ENCODE measurements at places on chromosomes 5 and 9.

DNA sequence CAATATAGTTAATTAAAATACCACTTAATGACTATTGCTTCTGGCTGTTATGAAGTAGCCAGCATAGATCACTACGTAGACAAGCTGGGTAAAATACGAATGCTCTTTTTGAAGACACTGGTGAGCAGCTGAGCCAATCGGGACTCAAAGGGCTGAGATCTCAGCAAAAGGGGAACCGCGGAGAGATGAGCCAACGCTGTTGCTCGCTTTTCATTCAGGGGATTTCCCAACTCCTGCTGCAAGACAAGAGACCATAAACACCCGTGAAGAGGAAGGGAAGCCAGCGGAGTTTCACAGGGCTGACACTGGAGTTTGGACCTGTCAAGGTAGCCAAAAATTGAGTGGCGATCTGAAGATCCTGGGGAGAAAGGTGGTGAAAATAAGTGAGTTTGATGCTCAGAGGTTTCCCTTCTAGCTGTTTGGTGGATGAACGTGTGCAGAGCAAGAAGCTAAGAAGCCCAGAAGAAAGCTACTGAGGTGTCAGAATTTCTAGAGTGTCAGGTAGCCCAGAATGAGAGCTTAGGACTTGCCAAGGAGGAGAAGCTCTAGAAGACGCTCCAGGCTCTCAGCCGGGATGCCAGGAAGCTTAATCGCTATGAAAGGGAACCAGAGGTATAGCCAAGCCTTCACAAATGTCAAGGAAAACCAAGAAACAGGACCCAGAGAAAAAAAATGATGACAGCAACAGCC, 79.6 kb upstream of the RNU6ATAC start:
- DNase-seq: peak; percentile 97

DNA sequence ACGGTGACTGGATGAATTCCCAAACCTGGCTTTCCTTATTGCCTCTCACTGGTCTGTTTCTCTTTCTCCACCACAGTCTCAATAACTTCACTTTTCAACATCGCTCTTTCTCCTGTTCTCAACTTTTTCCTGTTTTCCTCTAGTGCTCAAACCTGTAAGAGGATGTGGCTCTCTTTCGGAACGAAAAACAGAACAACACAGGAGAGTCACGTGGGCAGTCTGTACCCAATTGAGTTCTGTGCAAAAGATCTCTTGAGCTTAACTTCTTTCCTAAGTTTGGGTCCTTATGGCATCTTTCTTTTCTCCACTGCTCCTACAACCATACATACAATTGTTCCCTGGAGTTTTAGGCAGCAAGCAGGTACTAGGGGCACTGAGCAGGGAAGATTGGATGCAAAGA, 8.9 kb downstream of the HAVCR1 start:
- no peak for DNase-seq

- peak; percentile 83 for DNase-seq
Observed at GRCh38 chr5:15008476-15008875, 136.9 kb upstream of the ANKH start.

GRCh38 chr5:133827830-133828229, 140.6 kb downstream of the C5orf15 start:
- DNase-seq: no peak

- DNase-seq: no peak
Observed at GRCh38 chr5:161507591-161507990, 38.9 kb downstream of the GABRB2 start.

DNA sequence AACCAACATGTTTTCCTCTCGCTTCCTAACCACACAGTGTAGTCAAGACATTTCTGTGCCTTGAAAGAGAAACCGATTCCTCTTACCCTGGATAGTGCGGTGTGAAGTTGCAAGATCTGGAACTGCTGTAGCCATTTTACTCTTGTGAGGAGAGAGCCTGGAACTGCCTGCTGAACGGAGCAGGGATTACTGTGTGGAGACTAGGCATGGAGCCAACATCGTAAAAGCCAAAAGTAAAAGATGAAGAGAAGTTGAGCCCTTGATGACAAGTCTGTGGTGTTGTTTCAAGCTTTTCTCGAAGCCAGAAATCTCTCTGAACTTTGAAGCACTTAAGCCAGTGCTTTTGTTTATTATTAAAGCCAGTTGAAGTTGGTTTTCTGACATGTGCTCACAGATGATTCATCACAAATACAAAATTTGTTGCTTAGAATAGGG, 110.1 kb upstream of the GRIN3A start:
- no peak for DNase-seq

GRCh38 chr9:133374612-133375115, 1.2 kb downstream of the SURF4 start:
- peak; percentile 41 for DNase-seq

DNA sequence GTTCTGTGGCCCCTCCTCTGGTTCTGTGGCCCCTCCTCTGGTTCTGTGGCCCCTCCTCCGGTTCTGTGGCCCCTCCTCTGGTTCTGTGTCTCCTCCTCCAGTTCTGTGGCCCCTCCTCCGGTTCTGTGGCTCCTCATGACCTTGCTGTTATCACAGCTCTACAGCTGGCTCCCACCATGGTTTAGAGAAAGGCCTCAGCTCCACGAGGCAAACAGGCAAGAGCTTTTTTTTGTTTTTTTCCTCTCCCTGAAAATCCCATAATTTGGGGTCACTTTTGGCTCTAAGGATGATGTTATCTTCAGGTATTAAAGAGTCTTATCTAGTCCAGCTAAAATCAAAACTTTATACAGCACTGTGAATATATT, 31.8 kb downstream of the C5orf15 start:
- no peak for DNase-seq

DNA sequence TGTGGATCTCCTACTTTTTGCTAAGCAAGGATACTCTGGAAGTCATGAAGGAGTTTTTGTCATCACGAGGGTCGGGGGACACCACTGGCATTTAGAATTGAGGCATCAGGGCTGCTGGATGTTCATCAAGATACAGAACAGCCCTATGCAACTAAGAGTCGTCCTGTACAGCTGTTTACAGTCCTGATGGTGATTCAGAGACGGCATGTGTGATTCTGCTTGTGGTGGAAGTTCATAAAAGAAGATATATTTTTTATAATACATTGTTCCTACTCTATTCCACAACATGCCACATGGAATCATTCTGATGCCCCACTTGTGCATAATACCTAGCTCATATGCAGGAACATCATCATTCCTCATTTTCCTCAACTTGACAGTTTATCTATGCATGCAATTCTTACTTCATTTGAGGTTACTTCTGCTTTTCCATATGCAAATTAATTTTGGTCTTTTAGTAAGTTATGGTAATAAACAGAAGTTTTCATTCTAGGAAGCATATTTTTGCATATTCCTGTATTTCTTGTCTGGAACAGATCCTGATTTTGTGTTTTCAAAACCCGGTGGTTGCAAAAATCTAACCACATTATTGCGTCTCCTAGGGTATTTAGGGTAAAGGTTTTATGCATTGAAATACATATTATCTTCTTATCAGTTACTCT, 155.2 kb downstream of the ARHGEF28 start:
- peak; percentile 63 for DNase-seq

DNA sequence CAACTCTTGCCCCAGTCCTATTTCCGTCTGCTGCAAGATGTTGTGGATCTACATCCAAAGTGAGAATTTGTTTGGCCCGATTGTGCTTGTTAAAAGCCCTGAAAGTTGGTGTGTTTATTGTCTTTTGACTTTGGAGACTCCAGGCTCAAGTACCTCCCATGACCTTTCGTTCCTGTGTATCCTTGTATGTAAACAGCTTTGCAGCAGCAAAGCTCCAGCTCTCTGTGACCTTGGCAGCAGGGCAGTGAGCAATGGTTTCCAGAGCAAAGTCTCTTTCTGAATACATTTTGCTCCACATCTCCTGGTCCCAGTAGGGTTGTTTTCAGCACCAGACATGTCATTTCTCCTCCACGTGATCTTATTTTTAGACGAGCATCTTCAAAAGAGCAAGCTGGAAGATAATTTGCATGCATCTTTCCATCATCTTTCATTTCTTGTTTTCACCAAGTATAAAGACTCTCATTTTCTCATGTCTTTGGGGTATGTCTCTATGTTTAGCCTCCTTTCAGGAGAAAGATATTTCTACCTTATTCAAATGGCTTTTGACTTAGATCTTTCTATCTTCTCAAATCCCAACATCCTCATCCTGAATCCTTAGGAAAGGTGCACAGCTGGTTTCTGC, 68.1 kb upstream of the ERCC6L2 start:
- no peak for DNase-seq

DNA sequence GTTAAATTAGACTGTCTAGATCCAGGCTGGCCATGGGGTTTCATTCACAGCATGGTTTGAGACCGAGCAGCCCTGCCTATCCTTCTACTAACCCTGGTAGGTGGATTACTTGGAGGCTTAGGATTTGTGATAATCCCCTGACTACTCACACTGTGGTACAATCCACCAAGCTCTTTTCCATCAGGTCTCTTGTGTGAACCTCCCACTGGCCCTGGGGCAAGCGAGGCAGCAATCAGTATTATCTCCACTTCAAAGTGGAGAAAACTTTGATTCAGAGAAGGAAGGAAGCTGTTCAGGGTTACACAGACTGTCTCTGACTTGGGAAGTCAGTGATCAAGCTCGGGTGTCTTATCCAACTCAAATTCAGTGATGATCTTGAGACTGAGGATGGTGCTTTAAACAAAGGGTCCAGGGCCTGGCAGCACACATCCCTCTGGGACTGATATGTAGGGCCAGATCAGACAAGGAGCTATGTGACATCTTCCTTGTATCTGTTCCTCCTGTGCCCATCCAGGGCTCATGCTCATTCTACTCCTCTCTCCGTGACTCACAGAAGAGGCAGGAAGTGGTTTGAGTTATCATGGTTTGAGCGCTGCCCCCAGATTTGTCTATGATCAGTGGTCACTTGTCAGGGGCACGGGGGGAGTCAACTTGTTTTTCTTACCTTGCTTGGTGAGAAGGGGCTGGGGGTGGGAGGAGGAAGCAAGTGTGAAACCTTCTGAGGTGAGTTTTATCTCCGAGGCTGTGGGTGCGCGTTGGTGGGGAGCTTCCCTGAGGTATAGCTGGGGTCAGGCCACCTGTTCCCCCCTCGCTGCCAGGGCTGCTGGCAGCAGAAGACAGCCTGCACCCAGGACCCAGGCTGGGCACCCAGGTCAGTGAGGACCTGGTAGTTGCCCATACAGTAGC, 48.6 kb downstream of the RGS3 start:
- peak; percentile 75 for DNase-seq

- peak; percentile 92 for DNase-seq
Observed at GRCh38 chr9:129584136-129584535, 36.8 kb downstream of the C9orf50 start.

DNA sequence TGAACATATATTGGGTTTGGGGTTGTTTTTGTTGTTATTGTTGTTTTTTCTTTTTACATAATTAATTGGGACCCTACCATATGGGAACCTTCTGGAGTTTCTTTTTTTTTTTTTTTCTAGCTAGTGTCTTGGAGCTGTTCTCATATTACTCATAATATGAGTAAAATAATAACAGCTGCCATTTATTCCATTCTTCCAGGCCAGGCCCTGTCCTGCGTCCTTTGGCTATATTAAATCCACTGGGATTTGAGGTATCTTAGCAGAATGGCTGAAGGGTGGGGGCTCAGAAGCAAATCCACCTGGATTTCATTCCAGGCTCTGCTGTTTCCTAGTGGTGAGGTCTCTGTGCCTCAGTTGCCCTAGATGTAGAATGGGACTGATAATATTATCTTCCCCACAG, 47.2 kb upstream of the RPL26L1 start:
- no peak for DNase-seq

DNA sequence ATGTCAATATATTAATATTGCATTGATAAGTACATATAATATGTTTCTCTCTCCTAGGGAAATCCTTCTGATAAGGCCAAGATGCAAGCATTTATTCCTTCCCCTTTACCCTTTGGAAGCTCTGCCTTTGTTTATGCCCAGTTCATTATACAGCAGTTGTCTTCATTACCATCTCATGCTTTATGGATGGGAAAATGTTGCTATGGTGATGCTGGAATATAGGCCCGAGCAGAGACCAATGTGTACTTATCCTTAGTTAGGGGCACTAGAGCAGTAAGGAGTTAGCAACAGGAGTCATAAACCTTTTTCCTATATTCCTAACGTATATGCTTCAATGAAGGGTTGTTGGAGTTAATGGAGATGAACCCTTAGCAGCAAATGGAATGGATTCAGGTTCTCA, 19.4 kb upstream of the NMUR2 start:
- DNase-seq: no peak

DNA sequence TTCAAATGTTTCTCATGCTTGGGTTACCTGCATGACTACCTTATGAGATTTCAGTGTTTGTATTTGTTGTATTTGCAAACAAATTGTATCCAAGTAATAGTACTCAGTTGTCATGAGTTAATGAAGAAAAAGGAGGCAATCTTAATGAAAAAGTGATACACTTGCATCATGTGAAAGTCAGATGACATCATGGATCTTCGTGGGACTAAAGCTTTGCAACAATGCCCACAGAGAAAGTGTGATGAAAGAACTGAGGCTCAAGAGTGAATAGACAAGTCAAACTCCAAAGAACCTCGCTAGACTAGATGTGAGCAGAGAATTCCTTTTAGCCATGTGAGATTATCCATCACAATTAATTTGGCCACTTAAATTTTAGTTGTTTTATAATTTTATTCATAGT, 75.4 kb upstream of the ADRB2 start:
- DNase-seq: peak; percentile 83

- DNase-seq: no peak
Observed at GRCh38 chr5:97098922-97099321, 43.5 kb downstream of the LIX1 start.

- DNase-seq: peak; percentile 78
Observed at GRCh38 chr5:157581901-157582300, 6.3 kb upstream of the ADAM19 start.

GRCh38 chr5:139648205-139649081, at the start of gene CXXC5:
Gene CXXC5 (plus strand): TSS chr5:139648349. CDS start chr5:139680524, 32,175 bp downstream.
- peak; percentile 93 for DNase-seq

GRCh38 chr5:147800491-147800890, 18.0 kb upstream of the JAKMIP2 start:
- DNase-seq: no peak

GRCh38 chr9:7147121-7148090, 389.6 kb downstream of the KDM4C start:
- DNase-seq: no peak

DNA sequence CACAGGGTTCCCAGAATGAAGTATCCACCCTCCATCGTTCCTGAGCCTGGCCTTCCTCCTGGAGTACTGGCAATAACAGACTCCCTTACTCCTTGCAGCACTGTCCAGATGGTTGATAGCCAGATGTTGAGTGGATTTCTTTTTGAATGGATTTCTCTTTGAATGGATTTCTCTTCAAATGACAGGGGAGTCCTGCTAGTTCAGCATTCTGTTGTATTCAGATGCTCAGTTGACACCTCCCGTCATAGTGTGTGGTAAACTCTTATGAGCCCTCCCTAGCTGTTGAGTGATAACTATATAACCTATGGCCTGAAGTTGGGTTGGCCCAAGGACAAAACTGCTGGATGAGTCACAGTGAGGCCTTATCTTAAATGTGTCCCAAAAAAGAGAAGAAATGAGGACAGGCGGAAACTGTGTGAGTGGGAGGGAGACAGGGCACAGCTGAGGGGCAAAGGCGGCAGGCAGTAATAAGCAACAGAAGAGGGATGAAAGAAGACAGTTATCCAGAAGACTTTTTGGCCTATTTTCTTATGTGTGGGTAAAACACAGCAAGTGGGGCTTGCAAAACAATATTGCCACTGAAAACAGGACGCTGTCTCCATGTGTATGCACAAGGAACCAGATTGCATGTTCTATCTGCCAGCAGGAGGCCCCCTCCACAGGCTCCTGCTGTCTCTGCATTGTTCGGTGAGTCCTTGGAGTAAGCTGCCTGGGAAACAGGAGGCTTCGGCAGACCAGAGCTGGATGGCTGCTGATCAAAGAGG, 209.5 kb upstream of the S1PR3 start:
- peak; percentile 47 for DNase-seq
